ENCODE measurements at places on chromosomes 7 and 10.

GRCh38 chr10:84811113-84811512 is 482.7 kb downstream of the CCSER2 start:
- no peak for DNase-seq

- DNase-seq: peak; percentile 97
Measured at GRCh38 chr7:4460597-4460996, 221.5 kb upstream of the FOXK1 start.

- peak; percentile 52 for DNase-seq
Measured at GRCh38 chr7:141511676-141512396, 39.4 kb upstream of the AGK start.

- no peak for DNase-seq
Measured at GRCh38 chr10:5095687-5096086, 1.5 kb downstream of the AKR1C3 start.

DNA sequence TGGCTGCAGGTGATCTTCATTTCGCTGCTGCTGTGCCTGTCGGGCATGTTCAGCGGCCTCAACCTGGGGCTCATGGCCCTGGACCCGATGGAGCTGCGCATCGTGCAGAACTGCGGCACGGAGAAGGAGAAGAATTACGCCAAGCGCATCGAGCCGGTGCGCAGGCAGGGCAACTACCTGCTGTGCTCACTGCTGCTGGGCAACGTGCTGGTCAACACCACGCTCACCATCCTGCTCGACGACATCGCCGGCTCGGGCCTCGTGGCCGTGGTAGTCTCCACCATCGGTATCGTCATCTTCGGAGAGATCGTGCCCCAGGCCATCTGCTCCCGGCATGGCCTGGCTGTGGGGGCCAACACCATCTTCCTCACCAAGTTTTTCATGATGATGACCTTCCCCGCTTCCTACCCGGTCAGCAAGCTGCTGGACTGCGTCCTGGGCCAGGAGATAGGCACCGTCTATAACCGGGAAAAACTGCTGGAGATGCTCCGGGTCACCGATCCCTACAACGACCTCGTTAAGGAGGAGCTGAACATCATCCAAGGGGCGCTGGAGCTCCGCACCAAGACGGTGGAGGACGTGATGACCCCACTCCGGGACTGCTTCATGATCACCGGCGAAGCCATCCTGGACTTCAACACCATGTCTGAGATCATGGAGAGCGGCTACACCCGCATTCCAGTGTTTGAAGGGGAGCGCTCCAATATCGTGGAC is 1.3 kb downstream of the CNNM2 start:
- DNase-seq: peak; percentile 57

GRCh38 chr10:63375458-63375857 is 90.3 kb downstream of the JMJD1C start:
- DNase-seq: no peak

- no peak for DNase-seq
Measured at GRCh38 chr10:83164156-83164555, 975.2 kb upstream of the GHITM start.

DNA sequence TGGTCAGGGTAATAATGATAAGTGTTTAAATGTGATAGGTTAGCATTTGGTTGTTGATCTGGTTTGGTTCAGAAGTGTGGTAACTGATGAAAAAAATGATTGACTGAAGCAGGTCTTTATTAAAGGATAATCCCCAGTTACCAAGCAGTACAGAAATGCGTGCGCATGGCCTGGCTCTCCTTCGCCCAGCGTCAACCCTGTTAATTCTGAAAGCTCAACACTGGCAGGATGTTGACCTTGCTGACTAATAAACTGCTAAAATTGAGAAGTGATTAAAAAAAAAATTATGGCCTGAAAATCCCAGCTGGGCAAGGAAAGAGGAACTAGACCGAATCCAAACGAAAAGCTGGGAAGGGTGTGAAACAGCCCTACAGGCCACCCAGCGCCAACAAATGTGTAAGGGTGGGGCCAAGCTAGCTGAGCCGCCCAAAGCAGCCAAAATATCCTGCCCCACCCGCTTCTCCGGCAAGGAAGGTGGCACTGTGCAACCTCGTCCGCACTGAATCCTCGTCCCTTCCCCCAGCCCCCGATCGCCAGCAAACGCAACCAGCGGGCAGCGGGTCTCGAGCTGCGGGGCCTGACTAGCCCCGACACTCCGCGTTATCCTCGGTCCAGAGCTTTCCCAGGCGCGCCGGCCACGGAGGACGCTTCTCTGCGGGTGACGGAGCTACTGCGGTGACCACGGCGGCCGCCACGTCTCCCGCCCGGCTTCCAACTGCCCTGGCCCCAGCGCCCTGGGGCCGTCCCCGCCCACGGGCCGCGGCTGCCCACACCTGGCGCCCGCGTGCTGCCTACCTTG is 561 bp downstream of the SHTN1 start:
- DNase-seq: peak; percentile 84

GRCh38 chr7:157652954-157653826 is 316.4 kb downstream of the DNAJB6 start:
- DNase-seq: no peak

GRCh38 chr10:11162828-11163599 is 145.3 kb downstream of the CELF2 start:
- no peak for DNase-seq

GRCh38 chr10:11870461-11870780 is 47.3 kb downstream of the PROSER2 start:
- DNase-seq: no peak

DNA sequence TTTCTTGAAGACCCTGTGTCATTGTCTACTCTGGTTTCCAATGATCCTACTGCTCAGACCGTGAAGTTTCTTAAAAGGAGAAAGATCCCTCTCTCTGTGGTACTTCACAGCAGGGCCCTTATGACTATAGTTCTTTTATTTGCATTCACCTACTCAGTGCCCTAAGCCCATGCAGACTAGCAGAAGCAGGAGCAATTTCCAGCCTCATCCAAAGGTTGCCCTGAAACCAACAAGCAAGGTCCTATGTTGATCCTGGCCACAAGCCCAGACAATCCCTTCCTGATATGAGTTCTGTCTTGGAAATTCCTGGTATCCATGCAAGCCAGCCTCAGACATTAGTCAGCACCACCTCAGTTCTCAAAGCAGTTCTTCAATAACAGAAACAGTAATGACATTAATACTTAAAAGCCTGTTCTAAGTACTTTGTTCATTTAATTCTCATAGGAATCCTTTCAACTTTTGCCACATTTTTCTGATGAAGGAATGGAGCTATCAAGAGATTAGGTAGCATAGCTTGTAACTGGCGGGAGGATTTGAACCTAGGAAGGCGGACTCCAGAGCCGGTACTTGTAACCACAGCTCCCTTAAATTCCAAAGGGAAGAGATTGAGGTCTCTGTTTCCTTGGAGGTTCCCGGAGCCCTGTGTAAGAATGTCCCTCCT is 58.1 kb upstream of the ST8SIA6 start:
- no peak for DNase-seq

GRCh38 chr10:89916468-89917215 is 215.3 kb downstream of the KIF20B start:
- DNase-seq: no peak

DNA sequence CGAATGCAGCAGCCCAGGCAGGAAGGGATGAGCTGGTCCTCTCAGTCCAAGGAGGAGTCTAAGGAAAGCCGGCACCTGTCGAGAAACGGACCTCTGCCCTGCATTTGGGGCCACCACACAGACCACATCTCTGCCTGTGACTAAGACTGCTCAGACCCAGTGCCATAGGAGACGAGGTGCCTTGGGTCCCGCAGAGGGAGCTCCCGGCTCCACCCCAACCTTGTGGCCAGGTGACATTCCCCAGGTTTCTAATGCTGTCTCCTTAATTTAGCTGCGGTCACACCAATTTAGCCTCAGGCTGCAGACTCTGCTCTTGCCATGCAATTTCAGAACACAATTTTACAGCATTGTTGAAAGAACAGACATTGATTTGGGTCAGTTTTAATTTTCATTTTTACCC is 22.8 kb upstream of the CRHR2 start:
- no peak for DNase-seq

DNA sequence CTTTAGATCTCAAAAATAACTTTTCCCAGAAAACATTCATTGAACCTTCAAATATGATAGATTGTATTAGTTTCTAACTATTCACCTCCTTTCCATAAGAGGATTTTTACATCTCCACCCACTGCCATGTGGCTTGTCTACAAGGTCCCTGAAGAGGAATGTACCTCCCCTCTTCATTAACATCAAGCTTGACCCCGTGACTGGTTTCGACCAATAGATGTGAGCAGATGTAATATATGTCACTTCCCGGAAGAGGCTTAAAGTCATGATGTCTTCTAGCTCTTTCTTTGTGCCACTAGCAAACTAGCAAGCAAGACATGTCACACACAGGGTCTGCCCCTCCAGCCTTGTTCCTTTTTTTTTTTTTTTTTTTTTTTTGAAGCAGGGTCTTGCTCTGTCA is 6.9 kb downstream of the BAZ1B start:
- no peak for DNase-seq

GRCh38 chr7:106405697-106406141 is 120.9 kb upstream of the NAMPT start:
- DNase-seq: no peak

DNA sequence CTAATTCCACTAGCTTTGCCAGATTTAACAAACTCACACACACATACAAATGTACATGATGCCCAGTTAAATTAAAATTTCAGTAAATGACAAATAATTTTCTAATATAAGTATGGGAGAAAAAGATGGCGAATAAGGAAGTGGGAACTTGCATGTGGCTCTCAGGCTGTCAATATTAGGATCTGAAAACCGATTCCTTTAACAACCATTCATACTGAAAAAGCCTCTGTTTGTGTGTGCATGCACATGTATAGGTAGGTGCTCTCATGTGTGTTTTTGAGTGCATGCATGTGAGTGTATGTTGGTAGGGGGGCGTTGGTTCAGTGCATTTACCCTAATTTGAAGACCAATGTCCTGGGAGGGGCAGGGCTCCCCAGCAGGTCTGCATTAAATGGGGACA is 125.3 kb downstream of the HTR7 start:
- DNase-seq: no peak

DNA sequence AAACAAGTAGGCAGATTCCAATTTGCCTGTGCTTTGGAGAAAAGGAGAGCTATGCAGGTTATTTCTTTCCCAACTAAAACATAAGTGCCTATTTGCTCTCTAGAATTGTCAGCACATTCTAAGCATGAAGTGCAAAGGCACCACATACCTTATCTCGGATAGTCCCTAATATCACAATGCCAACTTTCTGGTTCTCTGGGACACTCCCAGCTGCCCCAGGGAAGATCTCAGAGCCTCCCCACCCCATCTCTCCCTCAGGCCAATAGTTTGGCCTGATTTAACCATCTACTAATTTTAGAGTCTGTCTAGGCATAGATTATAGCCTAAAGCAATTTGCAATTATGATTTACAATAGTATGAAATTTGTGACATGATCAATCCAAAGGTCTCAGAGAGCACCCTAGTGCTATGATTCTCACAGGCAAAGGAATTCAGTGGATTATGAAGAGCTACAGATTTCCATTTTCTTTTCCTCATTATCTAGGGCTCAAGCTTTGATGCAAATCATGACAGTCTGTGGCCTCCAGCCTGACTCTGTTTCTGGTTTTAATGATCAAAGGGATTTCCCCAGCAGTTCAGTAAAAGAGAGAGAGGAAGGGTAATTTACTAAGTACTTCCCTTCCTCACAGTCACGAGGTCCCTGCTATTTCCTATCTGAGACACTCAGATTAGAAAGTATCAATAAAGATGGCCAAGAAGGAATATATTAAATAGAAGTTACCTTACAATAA is 29.0 kb upstream of the IL6 start:
- DNase-seq: no peak

DNA sequence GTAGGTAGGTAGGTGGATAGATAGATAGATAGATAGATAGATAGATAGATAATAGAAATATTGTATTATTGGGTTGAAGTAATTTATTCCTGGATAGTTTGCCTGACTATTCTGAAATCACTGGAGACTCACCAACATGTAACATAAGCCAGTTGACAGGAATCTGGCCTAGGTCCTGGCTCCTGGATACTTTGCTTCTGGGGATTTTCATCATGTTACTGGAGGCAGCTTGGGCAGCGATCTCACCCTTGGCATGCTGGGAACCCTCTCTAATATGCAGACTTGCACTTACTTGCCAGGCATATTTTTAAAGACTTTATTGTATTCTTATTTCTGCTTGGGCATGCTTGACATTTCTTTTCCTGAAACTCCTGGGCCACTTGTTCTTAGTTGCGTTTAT is 709.1 kb upstream of the FZD8 start:
- no peak for DNase-seq

GRCh38 chr10:76270464-76270863 is 839.0 kb downstream of the LRMDA start:
- DNase-seq: peak; percentile 61

DNA sequence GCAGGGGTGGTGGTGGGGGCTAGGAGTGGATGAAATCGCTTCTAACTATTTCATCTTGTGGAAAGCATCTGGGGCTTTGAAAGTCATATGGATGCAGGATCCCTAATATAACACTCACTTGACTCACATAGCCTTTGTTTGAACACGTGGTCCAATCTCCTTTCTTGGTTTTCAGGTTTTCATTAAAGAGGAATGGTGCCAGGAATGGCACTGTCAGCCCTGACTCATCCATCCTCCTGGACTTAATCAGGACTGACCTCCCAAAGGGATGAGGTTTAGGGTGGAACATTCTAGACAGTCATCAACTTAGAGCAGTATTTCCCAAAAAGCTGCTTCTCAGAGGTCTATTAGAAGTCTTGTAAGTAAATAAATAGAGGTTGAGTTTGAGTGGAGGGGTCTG is 162.0 kb upstream of the PLXNA4 start:
- no peak for DNase-seq

GRCh38 chr7:93228302-93228701 is 2.0 kb upstream of the HEPACAM2 start:
- peak; percentile 78 for DNase-seq

- no peak for DNase-seq
Measured at GRCh38 chr10:25017661-25018060, 1.2 kb downstream of the THNSL1 start.

DNA sequence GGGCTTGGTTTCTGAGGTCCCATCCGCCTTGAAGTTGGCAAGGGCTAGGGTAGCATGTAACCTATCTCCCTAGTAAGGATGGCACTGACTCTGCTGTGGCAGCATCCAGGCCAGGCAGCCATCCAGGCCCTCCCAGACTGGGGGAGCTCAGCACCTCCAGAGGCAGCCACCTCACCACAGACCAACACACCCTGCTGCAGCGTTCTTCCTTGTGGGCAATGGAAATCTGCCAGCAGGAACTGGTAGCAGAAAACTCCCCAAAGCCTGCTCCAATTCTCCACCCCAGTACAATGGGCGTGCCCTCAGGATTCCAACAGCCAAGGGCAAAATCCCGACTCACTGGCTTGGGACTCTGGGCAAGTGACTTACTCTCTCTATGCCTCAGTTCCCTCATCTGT is 27.5 kb downstream of the DLG5 start:
- no peak for DNase-seq

GRCh38 chr10:34815185-34816084 is at the start of gene PARD3:
Gene PARD3 (minus strand): TSS chr10:34815296. CDS start chr10:34814995, 301 bp downstream.
- DNase-seq: peak; percentile 85
